Neural crest cell (in vitro differentiated cells): ENCODE measurements at places on chromosomes 1 and 21.
A peak's percentile ranks its signal among the peaks of the same experiment; 100 is the strongest.

GRCh38 chr1:53485478-53486394 lies 26.5 kb downstream of the DMRTB1 start:
- DNase-seq = peak; percentile 86

- no peak for DNase-seq
Observed at GRCh38 chr1:106049595-106049994, 1006.9 kb upstream of the PRMT6 start.

GRCh38 chr1:170711682-170712081 lies 47.8 kb downstream of the PRRX1 start:
- no peak for DNase-seq

DNA sequence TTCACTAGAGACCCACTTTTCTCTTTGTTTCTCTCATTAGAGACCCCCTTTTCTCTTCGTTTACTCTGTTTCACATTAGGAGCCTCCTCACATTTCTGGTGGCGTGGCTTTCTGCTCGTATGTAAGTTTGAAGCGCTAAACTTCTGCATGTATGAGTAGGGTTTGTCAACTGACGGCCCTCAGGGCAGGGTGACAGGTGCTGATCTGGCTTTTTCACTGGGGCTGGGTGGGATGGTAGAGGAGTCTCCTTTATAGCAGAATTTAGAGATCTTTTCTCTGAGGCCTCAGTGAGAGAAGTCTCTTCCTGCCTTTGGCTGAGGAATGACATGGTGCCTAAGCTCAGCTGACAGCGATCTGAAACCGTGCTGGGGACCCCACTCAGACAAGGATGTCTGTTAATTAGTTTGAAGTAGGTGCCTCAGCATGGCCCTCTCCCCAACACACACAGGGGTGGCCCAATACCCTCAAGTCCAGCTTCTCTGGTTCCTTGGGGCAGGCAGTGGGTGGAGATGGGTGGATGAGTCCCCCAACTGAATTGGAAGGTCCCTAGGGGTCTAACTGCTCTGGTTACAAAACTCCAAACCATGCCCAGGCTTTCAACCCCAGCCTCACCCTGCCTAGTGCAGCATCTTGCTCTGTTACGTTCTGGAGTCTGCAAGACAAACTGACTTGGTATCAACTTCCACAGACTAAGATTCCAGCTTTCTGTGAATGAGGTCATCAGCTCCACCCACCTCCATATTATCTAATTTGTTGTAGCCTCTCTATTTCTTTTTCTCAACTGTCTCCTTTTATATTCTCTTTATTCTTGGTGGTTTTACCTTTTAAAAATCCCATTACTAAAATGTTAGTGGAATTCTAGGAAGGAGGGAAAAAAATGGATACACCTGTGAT lies 3.2 kb downstream of the SLC1A7 start:
- no peak for DNase-seq

DNA sequence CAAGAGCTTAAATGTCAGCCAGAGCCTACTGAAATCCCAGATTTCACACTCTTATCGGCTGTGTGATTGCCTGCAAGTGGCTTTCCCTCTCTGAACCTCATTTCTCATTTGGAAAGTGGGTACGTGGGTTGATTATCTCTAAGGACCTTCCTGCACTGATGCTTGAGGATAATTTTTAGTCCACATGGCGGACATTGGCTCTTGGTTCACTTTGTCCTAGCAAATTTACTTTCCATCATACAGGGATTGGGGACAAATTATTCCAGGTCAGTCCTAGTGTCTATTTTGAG lies 111.6 kb downstream of the ACTL8 start:
- DNase-seq = no peak

- DNase-seq = no peak
Observed at GRCh38 chr1:201514466-201514865, 7.5 kb upstream of the CSRP1 start.

DNA sequence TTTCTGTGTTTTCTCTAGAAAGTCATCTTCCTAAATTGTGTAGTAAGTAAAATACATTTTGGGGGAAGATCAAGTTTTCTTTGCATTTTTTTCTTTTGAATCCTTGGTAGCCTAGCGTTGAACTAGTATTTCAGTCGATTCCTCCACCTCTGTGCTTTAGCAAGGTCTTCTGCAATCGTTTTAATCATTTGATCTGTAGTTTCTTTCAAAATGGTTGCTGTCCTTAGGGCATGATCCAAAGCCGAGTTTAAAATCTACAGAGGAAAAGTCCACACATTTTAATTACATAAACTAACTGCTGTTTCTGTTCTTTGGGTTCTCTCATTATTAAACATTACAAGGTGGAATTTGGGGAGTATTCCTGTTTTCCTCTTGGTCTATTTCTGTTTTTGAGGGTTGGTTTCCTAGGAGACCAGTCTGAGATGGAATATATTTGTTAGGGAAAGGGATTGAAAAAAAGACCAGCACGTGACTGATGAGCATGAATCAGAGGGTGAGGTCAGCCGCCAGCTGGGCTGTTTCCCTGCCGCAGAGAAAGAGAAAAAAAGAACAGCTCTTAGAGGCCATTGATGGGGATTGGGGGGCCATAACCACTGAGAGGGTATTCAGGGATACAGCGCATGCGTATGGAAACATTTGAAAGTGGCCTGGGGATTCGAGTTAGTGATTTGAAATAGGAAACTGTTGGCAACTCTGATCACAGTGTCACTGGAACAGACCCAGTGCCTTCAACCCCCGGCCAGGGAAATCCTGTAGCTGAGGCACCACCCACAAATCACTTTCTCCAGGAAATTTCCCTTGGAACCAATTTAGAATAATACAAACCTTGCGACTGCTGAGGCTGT lies 40.6 kb downstream of the AKNAD1 start:
- peak; percentile 63 for DNase-seq

DNA sequence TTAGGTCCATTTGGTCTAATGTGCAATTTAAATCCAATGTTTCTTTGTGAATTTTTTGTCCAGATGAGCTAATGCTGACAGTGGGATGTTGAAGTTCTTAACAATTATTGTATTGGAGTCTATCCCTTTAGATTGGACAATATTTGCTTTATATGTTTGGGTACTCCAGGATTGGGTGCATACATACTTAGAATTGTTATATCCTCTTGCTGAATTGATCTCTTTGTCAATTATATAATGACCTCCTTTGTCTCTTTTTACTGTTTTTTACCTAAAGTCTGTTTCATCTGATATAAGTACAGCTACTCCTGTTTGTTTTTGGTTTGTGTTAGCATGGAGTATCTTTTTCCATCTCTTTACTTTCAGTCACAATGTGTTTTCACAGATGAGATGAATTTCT lies 22.2 kb downstream of the CD55 start:
- DNase-seq = no peak

DNA sequence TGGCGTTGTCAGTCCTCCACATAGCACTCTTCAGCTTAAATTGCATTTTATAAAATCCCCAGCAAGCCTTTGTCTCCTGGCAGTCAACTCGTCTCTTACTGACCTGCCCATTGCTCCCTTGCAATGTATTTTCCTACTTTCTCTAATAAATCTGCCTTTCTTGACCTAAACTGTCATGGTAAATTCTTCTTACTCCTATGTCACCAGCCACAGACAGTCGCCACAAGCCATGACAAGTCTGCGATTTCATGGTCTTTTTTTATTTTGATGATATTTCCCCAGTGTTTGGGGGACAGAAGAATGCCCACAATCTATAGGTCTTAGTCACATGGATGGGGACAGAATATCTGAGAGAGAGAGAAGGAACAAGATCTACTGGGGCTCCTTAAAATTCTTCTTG lies 8.4 kb downstream of the IFNAR2 start:
- no peak for DNase-seq

DNA sequence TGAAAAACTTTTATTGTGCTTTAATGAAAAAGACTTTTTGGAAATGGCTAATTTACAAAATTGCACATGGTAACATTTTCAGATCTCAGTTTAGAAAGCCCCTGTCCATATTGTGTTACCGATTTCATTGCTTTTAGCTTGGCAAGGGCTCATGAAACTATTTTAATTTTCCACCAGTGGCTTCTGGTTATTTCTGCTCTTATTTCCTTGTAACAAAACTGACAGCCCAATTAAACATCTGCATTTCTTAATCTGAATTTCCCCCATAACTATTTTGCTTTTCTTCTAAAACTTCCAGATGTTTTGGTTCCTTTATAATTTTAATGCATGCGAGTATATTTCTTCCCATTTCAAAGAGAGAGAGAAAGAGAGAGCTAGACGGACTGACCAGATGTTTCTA lies 264.8 kb downstream of the PTPRC start:
- no peak for DNase-seq

DNA sequence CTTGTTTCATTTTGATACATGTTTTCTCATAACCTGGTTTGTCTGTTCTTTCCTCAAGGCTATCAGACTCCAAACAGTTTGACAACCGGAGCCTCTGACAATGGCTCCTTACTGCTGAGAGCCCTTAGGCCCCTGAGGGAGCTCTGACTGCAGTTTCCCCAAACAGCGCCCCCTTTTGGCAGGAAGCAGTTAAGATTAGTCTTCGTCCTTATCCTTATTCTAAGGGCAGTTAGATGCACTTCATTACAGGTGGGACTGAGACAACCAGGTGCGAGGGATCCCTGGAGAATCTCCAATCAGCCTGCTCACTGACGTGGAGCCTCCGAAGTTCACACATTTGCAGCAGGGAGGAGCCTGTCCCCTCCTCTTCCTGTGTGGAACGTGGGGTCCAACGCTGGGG lies 393.1 kb downstream of the BRINP3 start:
- DNase-seq = peak; percentile 7

DNA sequence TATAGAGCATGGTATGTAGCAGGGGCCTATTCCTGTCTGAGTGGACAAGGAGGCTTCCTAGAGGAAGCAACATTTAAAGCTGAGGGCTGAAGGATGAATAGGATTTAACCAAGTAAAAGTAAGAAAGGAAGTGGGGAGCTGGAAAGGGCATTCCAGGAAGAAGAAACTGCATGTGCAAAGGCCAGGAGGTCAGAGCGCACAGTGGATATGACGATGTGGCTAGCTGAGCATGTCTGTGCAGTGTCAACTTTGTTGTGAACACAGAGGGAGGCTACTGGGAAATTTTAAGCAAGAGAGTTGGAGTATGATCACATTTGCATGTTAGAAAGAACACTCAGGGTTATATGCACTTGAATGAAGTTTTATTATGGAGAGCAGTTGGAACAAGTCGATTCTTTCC lies 28.6 kb upstream of the JUN start:
- no peak for DNase-seq

GRCh38 chr1:81832573-81832972 lies 31.8 kb downstream of the ADGRL2 start:
- no peak for DNase-seq

GRCh38 chr1:95384567-95384966 lies 150.6 kb downstream of the RWDD3 start:
- peak; percentile 36 for DNase-seq

- DNase-seq = no peak
Observed at GRCh38 chr1:52368383-52369172, 2.6 kb upstream of the CC2D1B start.

DNA sequence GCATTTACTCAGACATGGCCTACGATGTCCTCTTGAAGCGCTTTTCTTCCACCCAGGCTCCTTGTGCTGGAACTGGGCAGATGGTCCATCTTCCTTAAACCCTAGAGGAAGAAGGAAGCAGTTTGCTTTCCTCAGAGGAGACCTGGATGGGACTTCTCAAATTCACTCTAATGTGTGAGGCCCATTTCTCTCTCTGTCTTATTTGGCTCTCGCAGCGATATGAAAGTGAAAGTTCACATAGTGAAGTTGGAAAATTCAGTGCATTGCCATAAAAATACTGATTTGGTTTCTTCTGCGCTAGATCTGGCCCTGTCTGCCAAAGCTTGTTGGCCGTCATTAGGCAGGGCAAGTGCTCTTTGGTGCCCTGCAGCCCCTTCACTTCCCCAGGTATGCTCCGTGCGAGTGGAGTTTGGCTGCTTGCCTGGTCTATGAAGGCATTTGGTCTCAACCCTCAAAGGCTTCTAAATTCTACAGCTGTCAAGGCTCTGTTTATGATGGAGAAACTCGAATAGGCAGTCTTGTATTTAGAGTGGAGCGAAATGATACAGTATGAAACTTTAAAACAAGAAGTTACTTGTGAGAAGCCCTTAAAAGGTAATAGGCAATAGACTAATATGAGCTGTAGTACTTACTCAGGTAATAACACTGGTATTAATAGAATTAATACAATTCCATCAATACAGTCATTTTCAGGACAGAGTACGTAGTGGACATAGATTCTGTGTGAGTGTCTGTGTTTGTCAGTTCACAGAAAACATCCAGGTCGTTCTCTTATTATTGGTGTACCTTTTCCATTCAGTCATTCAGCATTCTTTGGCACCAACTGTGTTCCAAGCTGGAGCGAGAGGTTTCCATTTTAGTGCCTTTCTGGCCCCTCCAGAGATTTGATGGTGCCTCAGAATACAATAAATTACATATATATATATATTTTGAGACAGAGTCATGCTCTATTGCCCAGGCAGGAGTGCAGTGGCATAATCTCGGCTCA lies 20.5 kb downstream of the SZRD1 start:
- no peak for DNase-seq
